HEK293T (cell line): ENCODE measurements at places on chromosomes 1 and 21.

DNA sequence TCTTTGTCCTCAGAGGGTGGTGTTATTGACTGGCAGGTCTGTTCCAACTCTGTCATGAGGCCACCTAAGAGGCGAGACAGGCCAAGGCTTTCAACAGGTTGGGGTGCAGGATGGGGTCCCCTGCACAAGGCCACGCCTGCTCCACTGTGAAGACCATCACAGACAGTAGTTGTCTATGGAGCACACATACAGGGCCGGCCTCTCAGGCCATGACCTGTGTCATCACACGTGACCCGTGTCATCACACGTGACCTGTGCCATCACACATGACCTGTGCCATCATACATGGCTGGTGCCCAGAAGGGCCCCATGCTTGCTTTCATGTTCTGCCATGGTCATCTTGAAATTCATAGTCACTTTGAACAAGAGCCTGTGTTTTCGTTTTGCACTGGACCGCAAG, 91.9 kb downstream of the ARHGEF10L start:
- no peak for DNase-seq

GRCh38 chr1:17119076-17119772, at the start of gene PADI2:
Gene PADI2 (minus strand): TSS chr1:17119451. CDS start chr1:17119371, 80 bp downstream.
- DNase-seq, result peak; percentile 90

DNA sequence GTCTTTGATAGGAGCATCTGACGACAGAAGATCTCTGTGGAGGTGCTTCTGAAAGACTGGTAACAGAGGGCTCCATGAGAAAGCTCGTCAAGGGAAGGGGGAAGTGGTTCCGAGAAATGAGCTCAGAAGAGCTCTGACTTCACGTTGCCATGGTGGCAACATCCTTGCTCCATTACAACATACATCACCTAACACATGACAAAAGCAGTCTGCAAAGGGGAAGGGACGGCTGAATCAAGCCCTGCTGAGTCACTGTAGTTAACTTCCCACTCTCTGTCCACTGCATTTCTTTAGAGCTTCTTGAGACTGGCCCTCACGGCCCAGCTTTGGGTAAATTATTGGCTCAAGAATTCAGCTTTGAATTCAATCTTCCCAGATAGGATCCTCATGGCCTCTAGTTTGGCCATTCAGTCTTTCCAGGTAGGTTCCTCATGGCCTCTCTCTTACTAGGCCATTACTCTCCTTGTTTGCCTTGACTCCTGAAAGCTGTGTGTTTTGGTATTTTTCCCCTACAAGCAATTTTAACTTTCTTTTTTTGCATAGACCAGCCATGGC, 88.0 kb upstream of the ZNF648 start:
- DNase-seq, result no peak

- no peak for DNase-seq
Observed at GRCh38 chr1:25573591-25573930, 30.2 kb downstream of the LDLRAP1 start.

DNA sequence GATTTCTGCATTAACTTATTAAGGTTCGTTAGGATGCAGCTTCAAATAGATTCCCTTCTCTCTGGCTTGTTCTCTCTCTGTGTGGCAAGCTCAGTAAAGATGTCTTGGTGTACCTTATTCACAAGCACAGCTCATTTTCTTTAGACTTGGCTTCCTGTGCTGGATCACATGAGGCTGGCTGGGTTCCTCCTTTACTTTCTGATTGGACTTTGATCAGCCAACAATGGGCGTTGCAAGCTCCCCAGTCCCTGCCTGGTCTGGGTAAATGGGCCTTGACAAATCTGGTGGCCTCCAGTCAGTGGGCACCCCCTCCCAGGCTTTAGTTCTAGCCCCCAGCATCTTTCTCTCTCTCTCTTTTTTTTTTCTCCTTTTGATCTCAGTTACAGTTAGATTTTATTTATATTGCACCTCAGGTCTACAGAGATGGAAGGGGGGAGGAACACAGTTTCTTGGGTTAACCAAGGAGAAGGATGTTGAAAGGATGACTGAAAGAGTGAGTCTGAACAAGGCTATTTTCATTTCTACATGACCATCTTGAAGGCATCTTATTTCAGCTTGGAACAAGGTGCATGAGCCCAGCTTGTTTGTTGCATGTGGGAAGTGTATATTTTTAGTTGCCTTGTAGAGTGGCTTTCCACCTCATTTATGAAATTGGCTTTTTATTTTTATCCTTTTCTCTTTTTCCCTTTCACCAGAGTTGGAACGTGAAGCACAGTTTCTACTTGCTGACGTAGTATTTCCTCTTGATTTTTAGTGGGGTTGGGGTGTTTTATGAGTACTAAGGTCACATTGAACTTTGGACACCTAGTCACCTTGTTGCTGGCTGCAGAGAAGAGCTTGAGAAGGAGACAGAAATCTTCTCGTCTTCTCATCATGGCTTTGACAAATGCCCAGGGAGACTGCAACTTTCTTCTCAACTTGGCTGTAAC, 77.1 kb downstream of the PBX1 start:
- DNase-seq, result no peak

- no peak for DNase-seq
Observed at GRCh38 chr1:161728376-161729226, 7.3 kb downstream of the FCRLB start.

GRCh38 chr1:87399264-87399663, 70.6 kb downstream of the LMO4 start:
- no peak for DNase-seq

DNA sequence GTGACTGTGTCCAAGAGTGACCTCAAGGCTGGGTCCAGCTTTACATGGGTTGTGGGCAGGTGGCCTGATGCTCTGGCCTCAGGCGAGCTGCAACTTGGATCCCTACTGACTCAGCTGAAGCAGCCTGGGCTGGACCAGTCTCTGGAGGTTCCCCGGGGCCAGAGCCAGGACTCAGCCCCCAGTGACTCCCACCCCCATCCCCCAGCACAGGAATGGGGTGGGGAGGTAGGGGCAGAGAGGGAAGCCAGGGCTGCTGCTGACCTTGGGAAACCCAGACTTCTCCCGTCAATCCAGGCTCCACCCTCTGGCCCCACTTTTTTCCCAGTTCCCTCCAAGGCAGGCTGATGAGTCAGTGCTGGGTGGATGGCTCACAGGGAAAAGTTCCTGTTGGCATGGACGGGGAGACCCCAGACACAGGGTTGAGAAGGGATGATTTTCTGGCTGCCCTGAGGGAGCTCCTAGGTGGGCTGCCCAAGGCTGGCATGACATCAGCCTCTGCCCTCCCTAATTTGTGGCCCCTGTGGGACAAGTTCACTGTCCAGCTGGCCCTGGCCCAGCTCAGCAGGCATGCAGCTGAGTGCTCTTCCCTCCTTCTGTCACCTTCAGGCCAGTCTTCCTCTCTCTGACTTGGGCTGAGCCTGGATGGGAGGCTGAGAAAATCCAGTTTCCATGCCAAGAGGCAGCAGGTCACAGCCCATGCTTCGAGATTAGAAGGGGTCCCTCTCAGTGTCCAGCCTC, 2.2 kb downstream of the ZC3H12A start:
- DNase-seq, result no peak

GRCh38 chr1:201982623-201983379, at the start of gene RNPEP:
Gene RNPEP (plus strand): TSS chr1:201982648. CDS start chr1:201982667, 19 bp downstream.
- DNase-seq, result peak; percentile 83

- no peak for DNase-seq
Observed at GRCh38 chr1:63775418-63776127, 1.8 kb downstream of the ROR1 start.

- no peak for DNase-seq
Observed at GRCh38 chr1:15948595-15949452, 27.1 kb downstream of the ZBTB17 start.

GRCh38 chr1:205636732-205637131, 4.9 kb upstream of the ELK4 start:
- DNase-seq, result no peak

GRCh38 chr1:57422271-57423134, 1.4 kb downstream of the DAB1 start:
- peak; percentile 56 for DNase-seq

GRCh38 chr1:241934201-241934848, 23.2 kb upstream of the BECN2 start:
- peak; percentile 55 for DNase-seq

DNA sequence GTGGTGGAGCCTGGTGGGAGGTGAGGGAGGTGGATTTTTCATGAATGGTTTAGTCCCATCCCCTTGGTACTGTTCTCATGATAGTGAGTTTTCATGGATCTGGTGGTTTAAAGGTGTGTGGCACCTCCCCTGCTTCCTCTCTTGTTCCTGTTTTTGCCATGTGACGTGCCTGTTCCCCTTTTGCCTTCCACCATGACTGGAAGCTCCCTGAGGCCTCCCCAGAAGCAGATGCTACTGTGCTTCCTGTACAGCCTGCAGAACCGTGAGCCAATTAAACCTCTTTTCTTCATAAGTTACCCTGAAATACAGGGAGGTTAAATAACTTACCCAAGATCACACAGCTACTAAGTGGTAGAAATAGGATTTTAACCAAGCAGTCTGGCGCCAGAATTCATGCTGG, 4.3 kb upstream of the HEYL start:
- DNase-seq, result no peak

DNA sequence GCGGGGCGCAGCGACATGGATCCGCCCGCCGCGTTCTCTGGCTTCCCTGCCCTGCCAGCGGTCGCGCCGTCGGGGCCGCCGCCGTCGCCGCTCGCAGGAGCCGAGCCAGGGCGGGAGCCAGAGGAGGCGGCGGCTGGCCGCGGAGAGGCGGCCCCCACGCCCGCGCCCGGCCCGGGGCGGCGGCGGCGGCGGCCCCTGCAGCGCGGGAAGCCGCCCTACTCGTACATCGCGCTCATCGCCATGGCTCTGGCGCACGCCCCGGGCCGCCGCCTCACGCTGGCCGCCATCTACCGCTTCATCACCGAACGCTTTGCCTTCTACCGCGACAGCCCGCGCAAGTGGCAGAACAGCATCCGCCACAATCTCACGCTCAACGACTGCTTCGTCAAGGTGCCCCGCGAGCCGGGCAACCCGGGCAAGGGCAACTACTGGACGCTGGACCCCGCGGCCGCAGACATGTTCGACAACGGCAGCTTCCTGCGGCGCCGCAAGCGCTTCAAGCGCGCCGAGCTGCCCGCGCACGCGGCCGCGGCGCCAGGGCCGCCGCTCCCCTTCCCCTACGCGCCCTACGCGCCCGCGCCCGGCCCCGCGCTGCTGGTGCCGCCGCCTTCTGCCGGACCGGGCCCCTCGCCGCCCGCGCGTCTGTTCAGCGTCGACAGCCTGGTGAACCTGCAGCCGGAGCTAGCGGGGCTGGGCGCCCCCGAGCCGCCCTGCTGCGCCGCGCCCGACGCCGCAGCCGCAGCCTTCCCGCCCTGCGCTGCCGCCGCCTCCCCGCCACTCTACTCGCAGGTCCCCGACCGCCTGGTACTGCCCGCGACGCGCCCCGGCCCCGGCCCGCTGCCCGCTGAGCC, 459 bp downstream of the FOXE3 start:
- DNase-seq, result no peak

DNA sequence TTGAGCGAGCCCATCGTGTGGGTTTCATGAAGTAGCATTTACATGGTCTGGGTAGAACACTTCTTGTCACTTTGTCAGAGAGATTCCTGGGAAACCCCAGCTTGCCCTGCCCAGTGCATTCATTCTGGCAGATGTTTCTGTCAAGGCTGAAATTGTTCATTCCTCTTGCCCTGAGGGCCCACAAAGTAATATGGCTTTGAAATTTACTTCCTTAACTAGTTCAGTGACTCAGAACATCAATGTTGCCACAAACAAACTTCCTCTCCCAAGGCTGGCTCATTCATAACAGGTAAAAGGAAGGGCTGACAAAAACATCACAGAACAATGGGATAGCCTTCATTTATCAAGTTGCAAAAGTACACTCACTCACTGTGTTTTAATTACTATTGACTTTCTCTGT, 5.0 kb upstream of the KIAA0040 start:
- no peak for DNase-seq

DNA sequence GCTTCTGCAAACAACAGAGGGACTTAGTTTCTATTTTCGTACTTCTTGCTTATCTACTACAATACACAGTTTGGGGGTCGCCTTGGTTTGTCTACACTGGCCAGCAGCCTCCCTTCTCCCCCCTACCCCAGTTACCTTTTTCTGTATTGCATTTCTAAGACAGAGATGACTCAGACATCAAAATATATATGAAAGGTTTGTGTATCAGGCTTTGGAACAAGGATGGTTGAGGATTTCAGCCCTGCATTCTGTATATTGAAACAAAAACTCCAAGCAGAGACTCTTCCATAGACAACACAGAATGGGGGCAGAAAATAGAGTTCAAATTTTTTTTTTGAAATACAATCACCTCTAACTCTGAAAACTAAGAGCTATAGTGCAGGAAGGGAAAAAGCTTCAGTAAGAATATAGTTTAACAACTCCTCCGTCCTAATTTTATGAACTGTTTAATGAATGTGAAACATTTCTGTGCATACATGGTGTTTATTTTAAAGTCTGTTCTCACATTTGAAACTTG, 1.9 kb downstream of the SAMD13 start:
- no peak for DNase-seq

DNA sequence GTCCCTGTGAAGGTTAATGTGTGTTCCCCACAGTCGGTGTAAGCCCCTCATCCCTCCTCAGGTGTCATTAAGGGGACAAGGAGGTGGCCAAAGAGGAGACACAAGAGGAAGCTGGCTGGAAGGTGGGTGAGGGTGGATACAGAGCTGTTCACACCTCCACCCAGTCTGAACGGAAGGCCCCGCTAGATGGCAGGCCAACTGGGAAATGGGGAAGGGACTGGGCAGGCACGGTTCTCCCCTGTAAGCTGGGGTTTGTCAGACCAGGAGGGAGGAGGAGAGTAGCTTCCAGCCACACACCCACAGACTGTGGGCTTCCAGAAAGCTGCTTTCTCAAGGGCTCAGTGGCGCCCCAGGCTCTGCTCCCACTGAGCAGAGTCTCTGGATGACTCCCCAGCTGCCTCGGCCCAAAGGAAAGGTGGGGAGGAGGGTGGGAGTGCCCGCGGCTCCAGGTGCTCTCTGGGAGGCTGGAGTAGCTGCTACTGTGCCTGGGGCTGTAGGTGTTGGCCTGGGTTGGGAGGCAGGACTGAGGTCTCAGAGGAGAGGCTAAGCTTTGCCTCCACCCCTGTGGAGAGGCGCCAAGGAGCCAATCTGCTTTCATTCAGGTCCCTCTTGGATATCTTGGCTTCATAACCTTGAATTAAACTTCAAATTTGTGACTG, 41.2 kb downstream of the PCP4 start:
- no peak for DNase-seq

- no peak for DNase-seq
Observed at GRCh38 chr1:42743317-42744147, 3.5 kb upstream of the CLDN19 start.

DNA sequence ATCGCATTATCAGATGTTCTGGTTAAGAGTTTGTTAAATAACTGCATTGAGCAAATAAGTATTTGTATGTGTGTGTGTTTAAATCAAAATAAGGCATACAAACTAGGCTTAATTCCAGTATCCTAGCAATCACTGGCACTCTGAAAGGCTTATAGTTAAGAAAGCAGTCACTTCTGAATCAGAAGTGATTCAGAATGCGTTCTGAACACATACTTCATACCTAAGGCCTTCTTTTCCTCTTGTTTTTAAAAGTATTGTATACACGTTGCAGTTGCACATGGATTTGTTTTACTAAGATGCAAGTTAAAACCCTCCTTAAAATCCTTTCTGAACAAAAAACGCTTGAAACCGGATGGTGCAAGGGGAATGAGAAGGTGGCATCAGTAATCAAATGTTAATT, 238.4 kb upstream of the DMRTA2 start:
- no peak for DNase-seq

- DNase-seq, result no peak
Observed at GRCh38 chr1:218537122-218537913, 192.2 kb downstream of the TGFB2 start.
